ENCODE measurements at places on chromosomes 1 and 21. TPM values are rescaled to one million over a fixed set of nuclear protein-coding genes. Genes with fewer than 3 reads are reported as not detected.

The CCDC27 gene
- 0.19 TPM for polyA plus RNA-seq

The C1orf185 gene
- not detected for polyA plus RNA-seq

The GUCA2B gene
- not detected for polyA plus RNA-seq

The BCAN gene
- 1.2 TPM for polyA plus RNA-seq

The C1orf210 gene
- polyA plus RNA-seq, result not detected

The ADGRL4 gene
- polyA plus RNA-seq, result 11.9 TPM

The CNKSR1 gene
- polyA plus RNA-seq, result 4.2 TPM

The FCER1G gene
- 13.2 TPM for polyA plus RNA-seq

The WNT9A gene
- 11.2 TPM for polyA plus RNA-seq

The LCE1D gene
- not detected for polyA plus RNA-seq

The OR2W3 gene
- 0.49 TPM for polyA plus RNA-seq

The AMPD1 gene
- polyA plus RNA-seq, result 122 TPM

The GABRD gene
- 1.0 TPM for polyA plus RNA-seq

The ALX3 gene
- not detected for polyA plus RNA-seq

The LRRC7 gene
- 19.6 TPM for polyA plus RNA-seq

The GBP4 gene
- 4.9 TPM for polyA plus RNA-seq

The KIF21B gene
- 0.73 TPM for polyA plus RNA-seq

The CCDC185 gene
- polyA plus RNA-seq, result not detected

The TNFRSF14 gene
- polyA plus RNA-seq, result 11.2 TPM

The TSSK3 gene
- 2.9 TPM for polyA plus RNA-seq

The NUAK2 gene
- polyA plus RNA-seq, result 0.49 TPM

The SIK1 gene
- polyA plus RNA-seq, result 1.3 TPM

The ANKRD35 gene
- 2.9 TPM for polyA plus RNA-seq

The C1orf115 gene
- polyA plus RNA-seq, result 12.3 TPM

The TMCC2 gene
- 10.8 TPM for polyA plus RNA-seq

The IL20 gene
- not detected for polyA plus RNA-seq

The ADAM30 gene
- not detected for polyA plus RNA-seq

The IGSF3 gene
- 22.1 TPM for polyA plus RNA-seq

The COL18A1 gene
- polyA plus RNA-seq, result 73.4 TPM

The ZSWIM5 gene
- polyA plus RNA-seq, result 0.57 TPM

The GIPC2 gene
- 0.78 TPM for polyA plus RNA-seq

The SMPDL3B gene
- 0.23 TPM for polyA plus RNA-seq

The SYT6 gene
- polyA plus RNA-seq, result 1.7 TPM

The CSMD2 gene
- 0.65 TPM for polyA plus RNA-seq

The MYOC gene
- polyA plus RNA-seq, result 4.5 TPM

The S100A3 gene
- 0.77 TPM for polyA plus RNA-seq

The CFAP74 gene
- polyA plus RNA-seq, result 0.24 TPM

The GNG12 gene
- 34.5 TPM for polyA plus RNA-seq

The SLC1A7 gene
- polyA plus RNA-seq, result 0.24 TPM

The BTBD8 gene
- polyA plus RNA-seq, result 2.5 TPM

The ESRRG gene
- 17.9 TPM for polyA plus RNA-seq

The ELK4 gene
- polyA plus RNA-seq, result 15.4 TPM

The INTS3 gene
- polyA plus RNA-seq, result 39.2 TPM

The TSPAN2 gene
- 20.1 TPM for polyA plus RNA-seq

The BRINP2 gene
- polyA plus RNA-seq, result 0.35 TPM

The LDLRAD1 gene
- polyA plus RNA-seq, result not detected

The SPATA1 gene
- polyA plus RNA-seq, result 1.9 TPM

All from forelimb muscle (tissue), 1 donor.